Substantia nigra (tissue), 51 donors: ENCODE measurements at places on chromosomes 11 and 22.

GRCh38 chr11:66956689-66957290 is 1.4 kb downstream of the PC start:
- no peak for DNase-seq

DNA sequence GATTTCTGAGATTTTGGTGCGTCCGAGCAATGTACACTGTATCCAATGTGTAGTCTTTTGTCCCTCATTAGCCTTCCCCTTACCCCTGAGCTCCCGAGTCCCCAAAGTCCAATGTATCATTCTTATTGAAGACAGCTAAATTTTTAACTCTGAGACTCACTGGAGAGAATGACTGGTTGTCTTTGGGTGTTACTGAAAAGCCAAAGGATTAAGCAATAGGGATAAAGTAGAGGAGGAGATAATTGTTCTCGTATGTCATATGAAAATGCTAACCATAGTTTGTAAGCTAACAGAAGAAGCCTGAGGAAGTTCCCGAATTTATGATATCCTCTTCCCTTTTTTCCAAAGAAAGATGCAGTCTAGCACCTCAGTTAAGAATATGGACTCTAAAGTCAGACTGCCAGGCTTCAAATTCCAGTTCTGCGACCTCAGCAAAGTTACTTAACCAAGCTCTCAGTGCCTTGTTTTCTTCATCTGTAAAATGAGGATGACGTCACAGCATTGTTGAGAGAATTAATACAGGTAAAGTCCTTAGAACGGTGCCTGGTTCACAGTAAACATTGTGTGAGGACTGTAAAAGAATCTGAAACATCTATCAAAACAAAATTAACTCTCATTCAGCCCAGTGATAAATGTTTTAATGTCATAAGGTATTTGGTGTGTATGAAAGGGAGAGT is 1.6 kb upstream of the MSANTD2 start:
- DNase-seq: no peak

DNA sequence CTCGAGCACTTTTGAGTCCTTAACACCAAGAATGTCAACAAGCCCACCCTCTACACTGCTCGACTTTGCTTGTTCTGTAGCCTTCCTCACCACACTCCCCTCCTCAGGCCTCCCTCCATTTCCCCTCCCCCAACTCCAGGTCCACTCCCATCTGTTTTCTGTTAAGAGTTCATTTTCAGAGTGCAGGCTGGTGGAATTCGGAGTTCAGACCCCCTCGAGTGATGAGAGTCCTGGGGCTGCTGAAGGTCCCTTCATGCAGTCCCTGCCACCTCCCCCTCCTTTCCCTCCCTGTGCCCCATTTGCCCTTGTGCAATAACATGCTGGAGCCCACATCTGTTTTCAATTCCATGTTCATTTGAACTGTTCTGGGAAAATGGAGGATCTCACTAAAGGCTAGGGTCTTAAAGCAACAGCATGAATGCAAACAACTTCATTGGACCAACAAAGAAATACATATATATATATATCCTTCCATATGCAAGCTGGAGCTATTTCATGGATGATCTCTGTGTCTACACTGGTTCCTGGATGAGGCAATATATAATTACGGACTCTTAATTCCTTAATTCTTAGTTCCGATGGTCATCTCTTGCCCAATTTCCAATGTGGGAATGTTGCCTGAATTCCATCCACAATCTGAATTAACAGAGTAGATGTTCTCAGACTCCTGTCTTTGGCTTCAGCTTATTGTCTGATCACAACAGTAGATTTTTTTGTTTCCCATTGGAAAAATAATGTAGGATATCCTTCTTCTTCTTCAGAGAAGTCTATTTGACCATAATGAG is 340.4 kb downstream of the ETS1 start:
- no peak for DNase-seq

- no peak for DNase-seq
Observed at GRCh38 chr22:36328635-36329253, 59.0 kb downstream of the MYH9 start.

DNA sequence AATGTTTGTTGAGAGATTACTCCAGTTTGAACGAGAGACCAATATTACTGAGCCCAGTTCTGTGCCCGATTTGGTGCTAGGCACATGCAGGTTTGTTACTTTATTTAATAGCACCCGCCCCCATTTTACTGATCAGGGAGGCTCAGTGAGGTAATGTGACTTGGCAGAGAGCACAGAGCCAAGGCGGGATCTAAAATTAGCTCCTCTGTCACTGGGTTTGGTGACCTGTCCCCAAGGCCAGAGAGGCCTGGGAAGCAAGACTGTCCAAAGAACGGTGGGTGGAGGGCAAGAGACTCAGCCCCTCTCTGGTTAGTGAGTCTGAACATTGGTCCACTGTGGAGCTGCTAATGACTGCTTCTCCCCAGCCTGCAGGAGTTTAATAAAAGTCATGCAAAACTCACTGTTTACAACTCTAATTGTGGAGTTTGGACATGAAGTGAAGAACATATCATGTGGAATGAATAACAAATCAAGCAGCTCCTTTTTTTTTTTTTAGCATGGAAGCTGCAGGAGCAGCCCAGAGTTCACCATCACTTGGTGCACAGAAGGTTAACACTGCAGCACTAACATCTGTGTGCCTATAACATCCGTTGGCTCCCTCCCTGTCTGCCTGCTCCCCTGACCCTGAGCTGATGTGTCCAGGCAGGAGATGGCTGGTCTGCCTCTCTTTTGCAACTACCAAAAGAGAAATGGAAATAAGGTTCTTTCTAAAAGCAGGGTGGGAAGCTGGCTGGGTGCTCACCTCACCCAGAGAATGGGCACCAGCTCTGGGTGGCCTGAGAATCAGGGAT is 39.0 kb downstream of the CSNK2A3 start:
- no peak for DNase-seq
